ENCODE measurements at places on chromosomes 11 and 22.
A peak's percentile ranks its signal among the peaks of the same experiment; 100 is the strongest.

DNA sequence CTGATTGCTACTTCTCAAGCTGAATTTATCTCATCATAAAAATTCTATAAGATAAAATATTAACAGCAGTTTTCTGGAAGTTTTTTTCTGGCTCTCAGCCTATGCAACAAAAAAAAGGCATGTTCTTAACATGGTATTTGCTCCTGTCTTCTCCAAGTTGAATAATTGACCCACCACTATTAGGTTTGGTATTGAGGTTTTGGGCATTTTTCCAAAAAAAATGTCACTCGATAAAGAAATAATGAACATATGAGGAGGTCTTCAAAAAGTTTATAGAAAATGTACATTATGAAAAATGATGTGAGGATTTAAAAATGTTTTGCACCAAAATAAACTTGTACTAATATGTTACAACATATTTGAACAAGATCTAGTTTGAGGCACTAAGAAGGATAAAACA, 808.6 kb upstream of the RAG2 start:
- no peak for DNase-seq

GRCh38 chr11:111123463-111124398, 121.8 kb upstream of the POU2AF2 start:
- no peak for DNase-seq

DNA sequence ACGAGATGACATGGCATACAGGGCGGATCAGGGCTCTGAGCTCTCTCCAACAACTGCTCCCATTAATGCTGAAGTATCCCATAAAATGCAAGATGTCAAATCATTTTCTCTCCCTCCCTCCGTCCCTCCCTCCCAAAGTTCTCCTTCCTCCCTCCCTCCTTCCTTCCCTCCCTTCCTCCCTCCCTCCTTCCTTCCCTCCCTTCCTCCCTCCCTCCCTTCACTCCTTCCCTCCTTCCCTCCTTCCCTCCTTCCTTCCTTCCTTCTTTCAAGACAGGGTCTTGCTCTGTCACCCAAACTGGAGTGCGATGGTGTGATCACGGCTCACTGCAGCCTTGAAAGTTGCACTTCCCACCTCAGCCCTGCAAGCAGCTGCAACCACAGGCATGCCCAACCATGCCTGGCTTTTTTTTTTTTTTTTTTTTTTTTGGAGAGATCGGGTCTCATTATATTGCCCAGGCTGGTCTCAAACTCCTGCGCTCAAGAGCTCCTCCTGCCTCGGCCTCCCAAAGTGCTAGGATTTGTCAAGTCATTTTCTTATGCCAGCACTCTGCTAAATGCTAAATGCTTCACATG, 38.2 kb downstream of the TXN2 start:
- no peak for DNase-seq

DNA sequence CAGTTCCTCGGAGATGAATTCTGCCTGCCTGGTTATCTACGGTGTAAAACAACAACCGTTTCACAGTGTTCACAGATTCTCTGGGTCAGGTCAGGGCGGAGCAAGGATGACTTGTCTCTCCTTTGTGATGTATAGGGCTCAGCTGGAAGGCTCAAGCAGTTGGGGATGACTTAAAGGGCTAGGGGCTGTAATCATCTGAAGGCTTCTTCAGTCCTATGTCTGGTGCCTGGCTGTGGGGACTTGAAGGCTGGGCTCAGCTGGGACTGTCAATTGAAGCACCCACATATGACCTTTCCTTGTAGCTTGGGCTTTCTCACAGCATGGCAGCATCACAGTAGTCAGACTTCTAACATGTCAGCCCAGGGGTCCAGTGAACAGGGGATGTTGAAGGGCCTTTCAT, 29.3 kb downstream of the EIF3F start:
- no peak for DNase-seq

DNA sequence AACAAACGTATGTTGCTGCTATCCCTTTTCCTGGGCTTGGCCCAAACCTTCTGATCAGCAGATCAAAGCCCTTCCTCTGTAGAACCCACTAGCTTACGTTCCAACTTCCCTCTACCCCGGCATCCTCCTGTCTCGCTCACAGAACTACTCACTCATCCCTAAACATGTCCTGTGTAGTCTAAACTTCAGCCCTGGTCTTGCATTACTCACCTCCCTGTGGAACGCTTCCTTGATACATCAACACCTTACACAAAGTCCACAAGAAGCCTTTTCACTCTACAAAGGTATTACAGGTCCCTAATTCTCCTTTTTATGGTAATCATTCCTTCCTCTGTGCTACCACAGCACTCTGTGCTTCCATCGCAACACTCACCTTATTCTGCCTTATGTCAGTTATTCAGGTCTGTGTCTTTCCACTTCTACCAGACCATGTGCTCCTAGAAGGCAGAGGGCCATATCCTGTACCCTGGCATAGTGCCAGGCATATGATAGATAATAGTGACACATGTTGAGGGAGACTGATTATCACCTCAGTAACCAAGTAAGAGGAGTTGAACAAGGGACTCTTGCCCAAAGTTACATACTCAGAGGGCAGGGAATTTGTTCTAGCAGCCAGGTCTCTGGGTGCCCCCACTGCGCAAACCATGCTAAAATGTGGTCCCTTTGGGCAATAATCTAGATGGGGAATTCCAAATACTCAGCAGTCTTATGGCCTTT, 41.6 kb downstream of the USP35 start:
- DNase-seq = peak; percentile 24

DNA sequence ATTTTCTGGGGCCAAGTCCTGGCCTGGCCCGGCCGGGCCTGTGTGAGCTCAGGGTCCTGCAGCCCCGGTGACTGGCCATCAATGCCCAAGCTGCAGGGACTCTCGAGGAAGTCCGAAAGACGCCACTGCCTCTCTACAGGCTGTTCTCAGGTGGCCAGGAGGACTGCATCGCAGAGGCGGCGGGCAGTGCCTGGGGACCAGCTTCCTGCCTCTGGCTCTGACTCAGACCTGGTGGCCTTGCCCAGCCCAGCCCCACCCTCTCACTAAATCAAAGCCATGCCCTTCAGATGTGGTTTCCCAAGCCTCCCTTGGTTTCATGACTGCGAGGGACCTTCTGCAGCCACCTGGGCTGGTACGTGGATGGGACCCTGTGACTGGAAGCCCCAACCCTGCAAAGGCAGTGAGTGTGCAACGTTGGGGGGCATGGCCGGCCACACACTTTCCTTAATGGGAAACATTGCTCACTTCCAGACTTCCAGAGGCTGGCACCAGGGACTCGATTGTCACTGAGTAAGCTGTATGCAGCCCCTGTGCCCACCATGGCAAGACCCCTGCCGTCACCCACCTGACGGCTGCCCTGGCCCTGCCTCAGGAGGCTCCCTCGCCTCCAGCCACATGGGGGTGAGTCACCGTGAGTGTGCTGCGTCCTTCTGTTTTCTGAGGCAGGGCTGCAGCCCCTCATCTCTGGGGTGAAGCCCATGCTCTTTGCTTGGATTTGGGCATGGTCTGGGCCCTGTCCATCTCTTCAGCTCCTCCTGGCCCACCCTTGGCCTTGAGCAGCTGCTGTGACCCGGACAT, 6.0 kb upstream of the FGF3 start:
- DNase-seq = no peak

- DNase-seq = no peak
Measured at GRCh38 chr11:108622341-108622740, 28.8 kb upstream of the EXPH5 start.

DNA sequence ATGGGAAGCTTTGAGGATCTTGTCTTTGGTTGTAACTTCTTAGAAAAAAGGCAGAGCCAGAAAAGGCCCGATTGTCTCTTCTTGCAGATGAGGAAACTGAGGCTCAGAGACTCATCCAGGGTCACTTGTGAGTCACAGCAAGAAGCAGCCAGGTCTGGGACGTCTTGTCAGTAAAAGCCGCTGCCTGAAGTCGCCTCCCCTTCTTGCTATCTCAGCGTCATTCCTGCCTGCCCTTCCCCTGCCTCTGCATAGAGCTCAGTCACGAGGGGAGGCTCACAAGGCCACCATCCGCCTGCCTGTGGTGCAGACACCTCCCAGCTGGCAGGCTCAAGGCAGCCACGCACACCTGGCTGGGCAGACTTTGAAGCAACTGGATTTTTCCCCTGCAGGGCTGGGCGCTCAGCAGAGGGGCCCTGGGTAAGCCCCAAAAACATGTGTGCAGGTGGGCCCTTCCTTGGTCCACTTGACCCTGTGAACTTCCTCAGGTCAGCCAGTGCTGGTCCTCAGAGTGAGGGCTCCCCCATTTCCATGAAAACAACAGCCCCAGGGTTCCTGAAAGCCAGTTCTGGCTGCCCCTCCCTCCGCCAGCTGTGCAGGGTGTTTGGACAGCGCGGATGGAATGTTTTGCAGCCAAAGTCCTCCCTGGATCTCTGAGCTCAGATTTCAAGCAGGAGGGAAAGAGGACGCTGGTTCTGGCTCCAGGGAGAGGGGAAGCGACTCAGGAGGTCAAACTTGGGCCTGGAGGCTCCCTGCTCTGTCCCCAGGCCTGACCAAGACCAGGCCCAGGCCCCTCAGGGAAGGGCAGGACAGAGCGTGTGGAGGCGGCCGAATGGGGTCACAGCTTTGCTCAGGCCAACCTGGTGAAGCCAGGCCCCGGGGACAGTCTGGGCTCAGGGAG, 6.0 kb upstream of the RAB3IL1 start:
- no peak for DNase-seq

DNA sequence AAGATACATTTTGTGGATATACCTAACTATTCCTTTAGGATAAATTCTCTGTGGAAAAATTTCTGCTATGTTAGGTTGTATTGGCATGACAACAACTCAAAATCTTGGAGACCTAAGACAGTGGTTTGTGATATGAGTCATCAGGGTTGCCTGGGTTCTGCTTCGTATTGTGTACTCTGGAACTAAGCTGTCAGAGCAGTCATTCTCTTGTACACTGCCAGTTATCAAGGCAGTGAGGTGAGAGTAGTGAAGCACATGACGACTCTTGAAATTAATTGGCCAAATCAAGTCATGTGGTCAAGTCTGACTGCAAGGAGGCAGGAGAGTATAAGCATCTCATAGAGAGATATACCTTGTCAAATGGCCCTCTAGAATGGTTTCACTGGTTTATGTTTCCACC, 104.4 kb downstream of the FANCF start:
- DNase-seq = peak; percentile 87

- DNase-seq = no peak
Measured at GRCh38 chr11:128531588-128531987, 55.8 kb downstream of the ETS1 start.

DNA sequence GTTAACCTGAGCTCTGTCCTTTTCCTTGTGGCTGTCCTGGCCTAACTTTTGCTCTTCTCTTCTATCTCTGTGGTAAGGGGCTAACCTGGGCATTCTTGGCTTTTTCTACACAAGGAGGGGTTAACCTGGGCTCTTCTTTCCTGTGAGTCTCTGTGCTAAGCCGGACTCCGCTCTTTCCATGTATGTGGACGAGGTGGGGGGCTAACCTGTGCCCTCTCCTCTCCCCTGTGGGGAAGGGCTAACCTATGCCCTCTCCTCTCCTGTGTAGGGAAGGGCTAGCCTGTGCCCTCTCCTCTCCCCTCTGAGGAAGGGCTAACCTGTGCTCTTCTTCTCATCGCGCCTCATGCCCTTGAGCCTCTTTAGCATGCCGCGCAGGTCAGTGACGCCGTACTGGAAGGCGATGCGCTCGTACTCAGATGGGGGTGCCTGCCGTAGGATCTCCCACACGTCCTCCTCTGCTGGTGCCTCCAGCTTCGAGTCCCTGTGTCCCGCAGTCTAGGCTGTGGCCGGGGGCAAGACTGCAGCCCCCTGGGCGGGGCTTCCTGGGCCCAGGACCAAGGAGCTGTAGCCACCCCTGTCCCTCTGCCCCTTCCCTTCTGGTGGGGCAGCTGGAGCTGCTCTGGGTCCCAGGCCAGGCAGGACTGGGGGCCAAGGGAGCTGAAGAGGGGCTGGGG, 6.5 kb downstream of the MYBPC3 start:
- DNase-seq = no peak

GRCh38 chr22:41479671-41480396, 10.9 kb downstream of the ACO2 start:
- DNase-seq = peak; percentile 11

- peak; percentile 49 for DNase-seq
Measured at GRCh38 chr11:2383852-2384804, 7.0 kb downstream of the CD81 start.

- DNase-seq = no peak
Measured at GRCh38 chr11:65981101-65981740, 19.7 kb downstream of the SART1 start.

GRCh38 chr11:35419830-35420333, 524 bp upstream of the SLC1A2 start:
- no peak for DNase-seq

DNA sequence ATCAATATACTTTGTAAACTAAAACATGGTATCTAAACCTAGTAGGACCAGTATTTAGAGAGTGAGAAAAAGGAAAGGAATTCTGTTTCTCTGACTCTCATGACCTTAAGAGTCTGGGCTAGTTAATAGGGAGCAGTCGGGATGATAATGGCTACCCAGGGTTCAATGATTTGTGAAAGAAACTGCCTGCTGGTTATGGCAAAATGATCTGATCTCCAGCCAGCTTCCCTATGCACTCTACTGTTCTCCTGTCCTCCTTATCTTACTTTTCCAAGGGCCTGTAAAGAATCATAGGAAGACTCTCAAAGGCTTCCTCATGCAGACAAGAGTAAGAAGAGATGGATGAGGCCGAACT, 193.1 kb upstream of the PITPNB start:
- no peak for DNase-seq

- no peak for DNase-seq
Measured at GRCh38 chr11:27648840-27649239, 51.4 kb downstream of the BDNF start.

GRCh38 chr11:109034339-109034696, 369.4 kb downstream of the DDX10 start:
- DNase-seq = peak; percentile 27

- DNase-seq = no peak
Measured at GRCh38 chr11:108525161-108525560, 27.0 kb upstream of the POGLUT3 start.

DNA sequence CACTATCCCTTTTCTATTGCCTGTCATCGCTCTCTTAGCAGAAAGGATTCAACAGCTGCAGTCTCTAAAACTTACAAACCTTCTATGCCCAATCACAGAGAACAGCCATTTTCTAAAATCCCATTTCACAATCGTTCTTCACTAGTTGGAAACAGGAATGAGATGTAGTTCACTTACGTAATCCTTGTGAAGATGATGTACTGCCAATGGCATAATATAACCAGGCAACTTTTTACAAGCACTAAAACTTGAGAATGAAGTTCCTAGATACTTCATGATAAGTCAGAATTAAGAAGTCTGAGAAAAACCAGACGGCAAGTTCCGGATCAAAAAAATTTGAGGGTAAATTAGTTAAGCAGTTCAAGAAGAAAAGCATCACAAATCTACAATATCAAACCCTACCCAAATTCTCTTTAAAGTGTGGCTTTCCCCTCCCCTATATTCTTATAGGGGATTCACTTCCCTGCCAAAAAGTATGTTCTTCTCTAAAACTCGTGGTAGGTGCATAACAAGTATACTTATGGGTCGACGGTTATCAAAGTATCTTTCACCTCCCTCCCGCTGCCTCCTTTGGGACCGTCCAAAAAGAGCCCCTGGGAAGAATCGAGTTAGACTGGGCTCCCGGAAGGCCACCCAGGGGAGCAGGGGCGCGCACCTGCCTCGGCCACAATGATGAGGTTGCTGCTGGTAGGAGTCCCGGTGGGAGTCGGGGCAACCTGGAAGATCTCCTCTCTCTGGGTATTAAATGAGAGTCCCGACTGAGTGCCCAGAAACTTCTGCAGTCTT, 666 bp downstream of the MSANTD4 start:
- peak; percentile 25 for DNase-seq

- no peak for DNase-seq
Measured at GRCh38 chr11:29317694-29318093, 699.1 kb downstream of the KCNA4 start.
